ENCODE measurements at places on chromosomes 4 and X. TPM values are rescaled to one million over a fixed set of nuclear protein-coding genes. Genes with fewer than 3 reads are reported as not detected.

The UBL4A gene
- total RNA-seq: 40.9 TPM

The UGT2B17 gene
- 639 TPM for total RNA-seq

The RXFP1 gene
- total RNA-seq: 0.24 TPM

- no peak for DNase-seq
Measured at GRCh38 chrX:55624403-55624802, 1.2 kb downstream of the FOXR2 start.

DNA sequence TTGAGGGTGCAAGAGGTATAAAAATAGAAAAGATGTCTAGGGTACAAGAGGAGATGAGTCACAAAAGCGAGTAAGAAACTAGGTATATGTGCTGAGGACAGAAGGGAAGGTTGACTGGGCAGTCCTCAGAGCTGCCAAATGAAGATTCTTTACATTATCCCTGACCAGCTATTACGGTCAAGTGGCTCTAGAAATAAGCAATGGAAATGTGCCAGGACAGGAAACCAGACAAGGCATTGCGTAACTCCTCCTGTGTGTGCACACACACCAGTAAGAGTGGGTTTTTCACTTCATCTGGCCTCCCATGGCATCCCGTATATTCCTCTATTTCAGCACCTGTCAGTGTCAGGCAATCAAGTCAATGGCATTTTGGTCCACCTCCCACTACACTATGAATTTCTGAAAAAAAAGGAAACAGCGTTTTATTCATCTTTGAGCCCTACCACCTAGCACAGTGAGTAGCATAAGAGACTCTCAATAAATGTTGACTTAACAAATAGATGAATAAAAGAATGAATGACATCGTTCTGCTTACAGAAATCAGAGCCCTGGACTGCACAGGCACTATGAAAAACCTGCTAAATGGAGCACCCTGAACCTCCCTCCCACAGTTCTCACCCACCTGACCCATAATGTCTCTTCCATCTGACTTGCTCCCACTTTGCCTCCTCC is 62.6 kb upstream of the KLF3 start:
- DNase-seq: no peak

DNA sequence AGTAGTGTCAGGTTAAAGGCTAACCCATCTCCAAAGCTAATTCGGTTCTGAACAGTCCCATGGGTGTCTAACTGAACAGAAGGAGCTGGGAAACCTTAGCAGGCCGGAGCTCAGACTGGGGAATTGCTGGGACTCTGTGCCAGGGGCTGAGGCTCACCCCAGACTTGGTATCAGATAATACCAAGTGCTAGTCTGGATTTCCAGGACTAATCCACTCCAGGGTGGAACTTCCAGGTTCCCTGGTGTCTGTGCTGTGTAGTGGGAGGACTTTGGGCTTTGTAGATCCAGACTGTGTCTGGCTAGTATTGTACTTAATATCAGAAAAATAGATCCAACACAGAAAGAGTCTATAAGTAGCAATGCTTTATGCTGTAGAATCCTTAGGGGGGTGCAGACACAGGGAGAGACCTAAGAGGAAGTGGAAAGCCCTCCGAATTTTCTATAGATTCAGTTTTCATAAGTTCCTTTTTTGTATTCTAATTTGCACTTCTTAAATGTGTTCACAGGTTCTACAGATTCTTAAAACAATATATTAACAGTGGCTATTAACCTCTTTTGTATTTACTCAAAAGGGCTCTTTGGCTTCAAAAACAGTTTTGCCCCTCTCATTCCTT is 4.1 kb downstream of the ZNF827 start:
- DNase-seq: no peak

DNA sequence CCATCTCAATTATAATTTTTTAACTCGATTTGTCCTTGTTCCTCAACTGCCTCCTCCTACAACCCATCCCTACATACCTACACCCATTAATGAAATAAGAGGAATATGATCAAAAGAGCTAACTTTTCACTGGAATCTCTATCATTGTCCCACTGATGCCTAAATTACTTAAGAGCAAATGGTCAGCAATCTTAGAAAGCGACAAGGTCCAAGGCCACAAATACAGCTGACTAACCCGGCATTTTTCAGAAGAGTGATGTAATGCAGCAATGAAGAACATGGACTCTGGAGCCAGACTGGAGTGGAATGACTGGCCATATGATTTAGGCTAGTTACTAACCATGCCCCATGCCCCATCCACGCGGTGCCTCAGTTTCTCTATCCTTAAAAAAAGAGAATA is 56.2 kb downstream of the PPA2 start:
- DNase-seq: no peak

DNA sequence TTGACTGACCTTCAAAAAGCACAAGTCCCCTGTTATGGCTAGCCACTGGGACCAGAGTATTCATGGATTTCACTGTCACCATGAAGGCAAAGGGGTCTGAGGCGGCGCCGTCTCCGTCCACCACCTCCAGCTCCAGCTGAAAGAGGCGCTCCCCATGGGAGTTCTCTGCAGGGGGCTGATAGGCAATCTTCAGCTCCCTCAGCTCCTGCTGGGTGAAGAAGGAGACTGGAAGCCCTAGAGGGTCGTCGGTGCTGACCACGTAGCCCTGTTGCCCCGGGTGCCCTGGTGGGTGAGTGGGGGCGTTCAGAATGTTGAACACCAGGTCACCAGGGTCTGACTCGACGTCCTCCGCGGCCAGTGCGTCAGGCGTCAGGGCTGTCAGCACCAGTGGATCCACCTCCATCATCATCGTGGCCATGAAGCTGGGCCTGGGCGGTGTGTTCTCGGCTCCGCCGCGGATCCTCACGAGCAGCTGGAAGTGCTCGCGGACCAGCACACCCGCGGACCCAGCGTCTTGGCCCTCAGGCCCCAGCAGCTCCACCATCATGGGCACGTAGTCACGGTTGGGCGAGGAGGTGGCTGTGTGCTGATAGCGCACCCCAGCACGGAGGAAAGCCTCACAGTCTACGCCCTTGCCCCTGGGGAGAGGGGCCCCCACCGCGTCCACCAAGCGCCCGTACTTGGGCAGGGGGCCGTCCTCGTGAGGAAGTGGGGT is 987 bp downstream of the FREM3 start:
- no peak for DNase-seq
